Posterior vena cava (tissue), 2 donors: ENCODE measurements at places on chromosomes 5 and 9. TPM values are rescaled to one million over a fixed set of nuclear protein-coding genes. Genes with fewer than 3 reads are reported as not detected.

SLC27A4 gene
- total RNA-seq = 15.9 TPM

ARHGEF39 gene
- total RNA-seq = 0.46 TPM

NANS gene
- 25.5 TPM for total RNA-seq

BAAT gene
- total RNA-seq = not detected

GRCh38 chr5:161446655-161447054, 99.9 kb downstream of the GABRB2 start:
- no peak for DNase-seq

DNA sequence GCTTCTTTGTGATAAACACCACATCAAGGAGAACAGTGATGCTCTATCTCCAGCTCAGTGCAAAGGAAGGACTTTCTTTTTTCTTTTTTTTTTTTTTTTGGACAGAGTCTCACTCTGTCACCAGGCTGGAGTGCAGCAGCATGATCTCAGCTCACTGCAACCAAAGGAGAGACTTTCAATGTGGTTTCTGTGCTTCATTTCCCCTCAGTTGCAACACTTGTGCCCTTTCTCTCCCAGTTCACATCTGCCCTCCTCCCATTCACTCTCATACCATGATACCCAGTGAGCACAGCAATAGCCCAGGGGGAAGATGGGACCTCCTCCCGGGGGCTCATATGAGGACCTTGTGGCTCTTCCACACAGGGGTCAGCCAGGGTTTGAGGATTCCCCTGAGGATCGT, 110.0 kb downstream of the MTRR start:
- DNase-seq = no peak

DNA sequence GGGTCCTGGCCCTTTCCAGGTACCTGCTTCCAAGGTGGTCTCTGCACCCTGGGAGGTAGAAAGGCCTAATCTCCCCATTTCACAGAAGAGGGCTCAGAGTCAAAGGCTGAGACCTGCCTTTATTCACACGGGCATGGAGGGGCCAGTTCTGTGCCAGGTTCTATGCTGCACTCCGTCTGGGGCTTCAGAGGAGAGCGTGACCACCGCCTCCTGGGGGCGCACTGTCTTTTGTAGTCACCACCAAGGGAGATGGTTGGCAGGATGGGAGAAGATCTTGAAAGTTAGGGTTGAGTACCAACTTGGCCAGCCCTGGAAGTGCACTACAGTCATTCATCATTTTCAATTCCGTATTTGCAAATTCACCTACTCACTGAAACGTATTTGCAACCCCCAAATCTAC, 23.7 kb upstream of the PRDM12 start:
- DNase-seq = no peak

GRCh38 chr9:111969622-111970021, 73.0 kb downstream of the UGCG start:
- DNase-seq = no peak
